Kidney (tissue), 22 donors: ENCODE measurements at places on chromosomes 12 and 14. TPM values are rescaled to one million over a fixed set of nuclear protein-coding genes. Genes with fewer than 3 reads are reported as not detected.
A peak's percentile ranks its signal among the peaks of the same experiment; 100 is the strongest.

DNA sequence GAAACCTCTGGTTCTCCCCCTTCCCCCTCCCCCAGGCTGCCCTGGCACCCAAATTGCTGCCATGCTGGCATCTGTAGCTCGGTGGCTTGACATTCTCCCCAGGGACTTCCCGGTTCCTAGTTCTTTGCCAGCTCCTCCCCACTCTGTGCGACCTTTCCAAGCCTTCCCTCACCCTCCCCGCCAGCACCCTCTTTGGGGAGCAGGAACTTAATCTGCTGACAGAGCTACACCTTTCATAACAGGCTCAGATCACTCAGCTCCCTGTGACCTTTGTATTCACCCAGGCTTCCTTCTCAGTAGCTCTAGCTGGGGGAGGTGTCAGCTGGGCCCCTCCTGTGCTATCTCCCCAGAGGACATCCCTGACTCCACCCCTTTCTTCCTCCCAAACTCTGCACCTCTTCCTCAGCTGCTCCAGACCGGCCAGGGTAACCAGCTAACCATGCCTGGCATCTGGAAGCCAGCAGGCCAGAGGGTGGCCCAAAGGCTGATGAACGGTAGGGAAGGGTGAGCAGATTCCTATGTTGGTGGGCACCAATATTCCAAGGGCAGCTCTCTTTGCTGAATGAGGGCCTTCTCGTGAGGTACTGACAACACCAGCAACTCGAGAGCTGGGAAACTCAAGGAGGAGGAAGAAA lies 1.8 kb upstream of the COX14 start:
- H3K27ac ChIP-seq = peak overlapping the region; percentile 97
- peak; percentile 55 for DNase-seq
- peak overlapping the region; percentile 47 for H3K4me3 ChIP-seq
- H3K27me3 ChIP-seq = no peaks in the 10 kb centered on the region
- peaks cover 21% of the 10 kb centered on the region for H3K4me1 ChIP-seq

- DNase-seq = no peak
- H3K4me1 ChIP-seq = no peaks in the 10 kb centered on the region
- no peaks in the 10 kb centered on the region for H3K27me3 ChIP-seq
- H3K4me3 ChIP-seq = no peak overlapping the region
- H3K36me3 ChIP-seq = peaks cover 4% of the 10 kb centered on the region
- H3K27ac ChIP-seq = no peak overlapping the region
Measured at GRCh38 chr12:29763301-29763683, 20.4 kb downstream of the TMTC1 start.

GRCh38 chr12:87388376-87388775 lies 640.8 kb downstream of the C12orf50 start:
- H3K27me3 ChIP-seq = no peaks in the 10 kb centered on the region
- no peak overlapping the region for H3K27ac ChIP-seq
- no peaks in the 10 kb centered on the region for H3K36me3 ChIP-seq
- no peak for DNase-seq
- H3K4me3 ChIP-seq = no peak overlapping the region

DNA sequence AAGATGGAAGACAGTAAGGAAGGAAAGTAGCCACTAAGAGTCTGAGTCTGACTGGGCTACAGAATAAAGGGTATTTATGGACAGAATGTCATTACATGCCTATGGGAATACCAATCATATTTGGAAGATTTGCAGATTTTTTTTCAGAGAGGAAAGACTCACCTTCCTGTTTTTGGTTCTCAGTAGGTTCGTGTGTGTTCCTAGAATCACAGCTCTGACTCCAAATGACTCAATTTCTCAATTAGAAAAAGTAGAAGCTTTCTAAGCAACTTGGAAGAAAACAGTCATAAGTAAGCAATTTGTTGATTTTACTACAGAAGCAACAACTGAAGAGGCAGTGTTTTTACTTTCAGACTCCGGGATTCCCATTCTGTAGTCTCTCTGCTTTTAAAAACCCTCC lies 15.4 kb upstream of the PAPLN start:
- H3K36me3 ChIP-seq = peaks cover 11% of the 10 kb centered on the region
- no peak overlapping the region for H3K4me3 ChIP-seq
- H3K27ac ChIP-seq = no peak overlapping the region
- no peak for DNase-seq
- no peaks in the 10 kb centered on the region for H3K4me1 ChIP-seq

- H3K36me3 ChIP-seq = no peaks in the 10 kb centered on the region
- no peaks in the 10 kb centered on the region for H3K27me3 ChIP-seq
- H3K4me1 ChIP-seq = peaks cover 23% of the 10 kb centered on the region
- peak overlapping the region; percentile 64 for H3K27ac ChIP-seq
- H3K4me3 ChIP-seq = no peak overlapping the region
Measured at GRCh38 chr14:21043974-21044618, 1.9 kb downstream of the RNASE7 start.

GRCh38 chr14:23068789-23069412 lies 11.6 kb upstream of the CDH24 start:
- H3K4me1 ChIP-seq = peaks cover 3% of the 10 kb centered on the region
- H3K36me3 ChIP-seq = peaks cover 49% of the 10 kb centered on the region
- H3K4me3 ChIP-seq = no peak overlapping the region
- peak; percentile 67 for DNase-seq

DNA sequence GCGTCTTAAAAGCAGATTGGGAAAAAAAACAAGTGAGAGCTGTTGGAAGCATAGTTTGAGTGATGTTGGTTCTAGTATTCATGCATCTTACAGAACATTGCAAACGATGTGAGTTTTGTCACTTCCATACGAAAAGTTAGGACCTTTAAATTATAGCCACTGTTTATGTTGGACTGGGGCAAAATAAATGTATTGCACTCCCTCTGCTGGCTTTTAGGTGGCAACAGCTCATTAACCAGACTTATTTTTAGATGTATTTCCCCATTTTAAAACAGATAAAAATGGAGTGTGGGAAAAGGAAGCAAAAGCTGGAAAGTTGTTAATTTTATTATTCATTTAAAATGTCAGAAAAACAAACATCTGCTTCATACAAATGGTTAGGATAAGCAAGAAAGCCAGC lies 111.9 kb downstream of the LGR5 start:
- no peak overlapping the region for H3K4me3 ChIP-seq
- no peaks in the 10 kb centered on the region for H3K4me1 ChIP-seq
- H3K27ac ChIP-seq = no peak overlapping the region
- no peak for DNase-seq
- H3K36me3 ChIP-seq = no peaks in the 10 kb centered on the region

DNA sequence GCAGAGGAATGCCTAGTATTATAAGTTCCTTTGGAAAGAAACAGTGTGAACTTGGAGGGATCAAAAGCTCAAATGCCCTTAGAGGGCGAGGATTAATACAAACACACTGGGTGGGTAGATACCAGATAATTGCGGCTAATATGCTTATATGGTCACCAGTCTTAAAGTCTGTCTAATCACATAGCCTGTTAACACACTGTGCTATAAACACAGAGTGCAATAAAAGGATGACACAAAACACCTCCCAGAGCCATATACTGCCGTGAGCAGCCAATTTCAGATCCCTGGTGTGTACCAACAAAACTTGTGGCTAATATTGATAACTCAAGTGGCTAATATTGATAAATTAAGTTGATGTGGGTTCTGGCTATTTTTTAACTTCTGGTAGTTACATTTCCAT lies 1.7 kb upstream of the IL26 start:
- no peaks in the 10 kb centered on the region for H3K27me3 ChIP-seq
- no peak overlapping the region for H3K27ac ChIP-seq
- H3K4me3 ChIP-seq = no peak overlapping the region

GRCh38 chr14:33899723-33900341 lies 51.0 kb downstream of the EGLN3 start:
- H3K4me3 ChIP-seq = no peak overlapping the region
- no peaks in the 10 kb centered on the region for H3K4me1 ChIP-seq
- DNase-seq = no peak
- no peaks in the 10 kb centered on the region for H3K36me3 ChIP-seq

GRCh38 chr12:23376238-23376637 lies 573.2 kb downstream of the SOX5 start:
- H3K4me1 ChIP-seq = no peaks in the 10 kb centered on the region
- no peak overlapping the region for H3K27ac ChIP-seq
- no peaks in the 10 kb centered on the region for H3K36me3 ChIP-seq
- H3K27me3 ChIP-seq = no peaks in the 10 kb centered on the region
- DNase-seq = no peak
- H3K4me3 ChIP-seq = no peak overlapping the region

- H3K27me3 ChIP-seq = no peaks in the 10 kb centered on the region
- H3K4me3 ChIP-seq = no peak overlapping the region
Measured at GRCh38 chr12:105445249-105445648, 114.8 kb downstream of the C12orf75 start.

GRCh38 chr12:19970116-19970515 lies 398.2 kb upstream of the PDE3A start:
- no peaks in the 10 kb centered on the region for H3K36me3 ChIP-seq
- no peak overlapping the region for H3K27ac ChIP-seq
- peaks cover 4% of the 10 kb centered on the region for H3K4me1 ChIP-seq
- no peaks in the 10 kb centered on the region for H3K27me3 ChIP-seq
- H3K4me3 ChIP-seq = no peak overlapping the region
- peak; percentile 43 for DNase-seq

GRCh38 chr14:50957296-50957695 lies 13.0 kb upstream of the PYGL start:
- peaks cover 4% of the 10 kb centered on the region for H3K4me1 ChIP-seq
- H3K4me3 ChIP-seq = no peak overlapping the region
- H3K27me3 ChIP-seq = no peaks in the 10 kb centered on the region
- no peaks in the 10 kb centered on the region for H3K36me3 ChIP-seq
- no peak overlapping the region for H3K27ac ChIP-seq
- no peak for DNase-seq

- H3K4me3 ChIP-seq = no peak overlapping the region
- no peak overlapping the region for H3K27ac ChIP-seq
- DNase-seq = no peak
- no peaks in the 10 kb centered on the region for H3K4me1 ChIP-seq
- no peaks in the 10 kb centered on the region for H3K36me3 ChIP-seq
Measured at GRCh38 chr12:77630344-77630743, 200.3 kb upstream of the NAV3 start.

GRCh38 chr14:23951590-23952201 lies 1.9 kb upstream of the DHRS4 start:
- no peak for DNase-seq
- H3K4me3 ChIP-seq = peak overlapping the region; percentile 55
- H3K36me3 ChIP-seq = no peaks in the 10 kb centered on the region
- no peaks in the 10 kb centered on the region for H3K27me3 ChIP-seq
- H3K4me1 ChIP-seq = peaks cover 12% of the 10 kb centered on the region

DNA sequence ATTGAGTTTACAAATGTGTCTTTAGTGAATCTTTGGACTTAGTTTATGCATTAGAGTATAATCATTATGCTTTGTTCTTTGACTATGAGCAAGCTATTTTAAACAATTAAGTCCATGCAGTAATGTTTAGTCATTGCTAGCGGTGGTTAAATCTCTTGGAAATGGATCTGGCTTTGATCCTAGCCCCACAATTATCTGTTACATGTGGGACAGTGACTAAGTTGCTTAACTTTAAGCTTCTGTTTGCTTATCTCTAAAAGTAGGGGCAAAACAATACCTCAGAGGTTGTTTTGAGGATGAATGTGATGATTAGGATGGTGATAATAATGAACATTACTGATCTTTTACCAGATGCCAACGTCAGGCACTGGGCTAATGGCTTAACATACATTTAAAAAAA lies 124.2 kb downstream of the NPAS3 start:
- H3K4me1 ChIP-seq = no peaks in the 10 kb centered on the region
- no peak overlapping the region for H3K4me3 ChIP-seq
- DNase-seq = no peak
- H3K36me3 ChIP-seq = no peaks in the 10 kb centered on the region

TTC9 gene
- total RNA-seq = 5.2 TPM

SAMD15 gene
- total RNA-seq = 6.2 TPM

ANAPC5 gene
- 84.3 TPM for total RNA-seq

EPYC gene
- not detected for total RNA-seq

KRT8 gene
- total RNA-seq = 546 TPM

SMCO3 gene
- total RNA-seq = 0.76 TPM

CCDC88C gene
- 32.8 TPM for total RNA-seq

IL26 gene
- not detected for total RNA-seq

KIF5A gene
- total RNA-seq = 1.3 TPM
